ENCODE measurements at places on chromosomes 2 and 18.

- DNase-seq = no peak
These were observed 586.4 kb upstream of the ZEB2 start for GRCh38 chr2:145106293-145106692.

DNA sequence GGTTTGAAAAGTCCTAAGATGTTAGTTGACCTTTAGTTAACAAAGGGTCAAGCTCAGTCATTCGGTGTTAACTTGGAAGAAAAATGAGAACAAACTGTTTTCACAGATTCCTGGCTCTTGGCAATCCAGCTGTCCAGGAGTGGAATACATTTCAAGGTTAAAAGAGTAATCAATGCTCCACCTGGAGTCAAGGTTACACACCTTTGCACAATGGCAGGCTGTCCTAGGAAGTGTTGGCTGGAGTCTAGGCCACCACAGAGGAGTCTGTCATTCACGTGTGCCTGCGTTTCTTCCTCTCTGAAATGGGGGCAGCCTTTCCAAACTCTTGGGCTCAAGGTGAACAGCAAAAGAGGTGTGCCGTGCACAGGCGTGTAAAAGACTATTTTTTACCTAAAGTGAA is 6.3 kb upstream of the ID2 start:
- DNase-seq = no peak

GRCh38 chr2:156800065-156800653 is 364.0 kb downstream of the GPD2 start:
- DNase-seq = no peak

- no peak for DNase-seq
These were observed 157.9 kb upstream of the FOSL2 start for GRCh38 chr2:28234807-28235206.

DNA sequence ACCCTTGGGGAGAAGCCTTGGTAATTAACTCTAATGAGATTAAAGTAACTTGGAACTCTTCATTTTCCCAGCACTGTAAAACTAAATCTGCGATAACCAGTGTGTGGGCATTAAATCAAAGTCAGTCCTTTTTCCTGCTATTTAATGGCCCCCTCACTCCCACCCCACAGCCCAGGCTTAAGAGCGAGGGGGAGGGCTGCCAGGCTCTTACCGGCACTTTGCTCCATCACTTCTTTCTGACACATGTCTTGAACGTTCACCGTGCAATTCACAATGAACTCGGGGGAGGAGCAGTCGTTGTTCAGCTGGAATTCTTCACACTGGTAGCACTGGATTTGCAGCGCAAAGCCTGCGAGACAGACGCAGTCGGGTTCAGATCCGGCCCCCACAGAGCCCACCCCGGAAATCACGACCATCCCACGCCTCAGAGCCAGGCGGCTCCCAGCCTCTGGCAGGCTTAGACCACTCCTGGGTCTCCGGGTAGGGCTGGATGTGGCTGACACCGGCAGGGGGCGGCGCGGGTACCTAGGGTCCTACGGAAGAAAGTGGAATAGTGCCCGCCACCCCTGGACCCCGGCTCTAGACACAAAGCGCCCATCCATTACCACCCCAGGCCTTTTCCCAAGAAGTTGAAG is 1.7 kb downstream of the LYPD1 start:
- no peak for DNase-seq

All from omental fat pad (tissue), 4 donors.